ENCODE measurements at places on chromosomes 5 and 9.

DNA sequence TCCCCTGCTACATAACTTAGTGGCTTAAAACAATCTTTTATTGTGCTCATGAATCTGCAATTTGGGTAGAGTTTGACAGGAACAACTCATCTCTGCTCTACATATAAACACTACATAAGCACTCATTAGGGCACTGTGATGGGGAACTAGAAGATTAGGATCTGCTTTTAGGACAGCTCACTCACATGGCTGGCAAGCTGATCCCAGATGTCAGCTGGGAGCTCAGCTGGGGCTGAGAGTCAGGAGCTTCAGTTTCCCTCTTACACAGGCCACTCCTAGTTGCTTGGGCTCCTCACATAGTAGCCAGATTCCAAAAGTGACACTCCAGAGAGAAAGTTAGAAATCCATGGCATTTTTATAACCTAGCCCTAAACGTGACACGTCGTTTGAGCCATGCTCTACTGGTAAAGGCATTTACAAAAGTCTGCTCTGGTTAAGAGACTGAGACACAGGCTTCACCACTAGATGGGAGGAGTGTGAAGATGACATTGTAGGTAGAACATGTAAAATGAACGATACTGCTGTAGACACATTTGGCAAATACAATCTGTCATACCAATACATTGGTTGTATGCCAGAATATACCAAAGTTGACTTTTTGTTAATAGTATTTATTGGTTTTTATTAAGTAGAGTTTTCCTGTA is 23.6 kb downstream of the SCAI start:
- no peak for DNase-seq

DNA sequence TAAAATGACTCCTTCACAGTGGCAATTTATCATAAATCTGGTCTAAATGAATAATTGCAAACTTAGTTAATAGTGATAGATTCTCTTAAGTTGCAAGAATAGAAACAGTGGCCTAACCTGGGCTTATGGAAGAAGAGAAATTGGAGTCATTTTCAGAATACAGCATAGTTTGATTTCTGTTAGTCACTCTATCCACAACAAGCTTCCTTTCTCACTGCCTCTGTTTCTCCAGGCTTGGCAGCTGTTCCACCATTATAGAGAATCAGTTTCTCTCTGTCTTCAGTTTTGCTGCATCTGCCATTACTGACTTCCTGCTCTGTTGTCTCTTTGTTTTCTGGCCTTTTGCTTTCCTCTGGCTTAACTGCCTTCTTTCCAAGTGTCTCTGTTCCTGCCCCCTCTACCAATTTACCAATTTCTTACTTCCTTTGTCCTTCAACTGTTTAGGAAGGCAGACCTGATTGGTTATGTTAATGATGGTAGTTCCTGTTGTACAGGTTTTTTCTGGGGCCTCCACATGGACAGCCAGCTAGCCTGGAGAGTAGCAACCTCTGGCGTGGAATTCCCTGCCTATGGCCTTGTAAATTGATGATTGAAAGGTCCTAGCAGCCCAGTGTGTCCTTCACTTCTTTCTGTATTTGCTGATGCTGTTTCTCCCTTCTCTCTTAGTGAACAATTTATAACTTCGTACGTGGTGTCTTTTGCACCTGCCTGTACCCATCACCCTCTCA is 75.9 kb upstream of the RASGRF2 start:
- no peak for DNase-seq

DNA sequence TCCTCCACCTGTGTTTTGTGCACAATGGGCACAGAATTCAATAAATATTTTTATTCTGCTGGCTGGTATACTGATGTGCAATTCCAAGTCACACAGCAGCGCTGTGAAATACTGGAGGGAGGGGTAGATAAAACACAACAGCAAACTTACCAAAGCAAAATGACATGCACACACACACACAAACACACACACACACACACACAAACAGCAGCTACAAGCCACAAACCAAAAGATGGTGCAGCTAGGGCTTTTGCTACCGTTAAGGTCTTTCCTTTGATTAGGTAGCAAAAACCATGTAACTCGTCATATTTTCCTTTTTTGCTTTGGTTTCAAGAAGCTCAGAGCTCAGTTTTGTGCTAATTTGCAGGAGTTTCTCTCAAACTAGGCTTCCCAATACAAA is 1.8 kb upstream of the TBCA start:
- DNase-seq = no peak

DNA sequence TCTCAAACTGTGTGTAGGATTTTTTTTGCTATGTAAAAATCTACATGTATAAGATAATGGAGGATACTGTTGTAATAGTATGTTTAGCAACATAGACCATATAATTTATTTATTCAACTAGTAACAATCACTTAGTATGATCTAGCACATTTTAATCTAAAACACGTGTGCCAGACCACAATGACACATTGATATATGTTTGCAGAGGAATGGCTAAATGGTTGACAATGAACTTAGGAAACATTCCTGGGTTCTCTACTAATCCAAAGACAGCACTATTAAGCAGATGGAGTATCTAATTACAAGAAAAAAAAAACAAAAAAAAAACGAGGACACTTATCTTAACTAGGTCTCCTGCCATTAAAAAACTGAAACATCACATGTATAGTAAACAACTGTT is 261.7 kb upstream of the PAPPA start:
- DNase-seq = no peak

GRCh38 chr9:124429530-124429867 is 14.3 kb upstream of the PSMB7 start:
- no peak for DNase-seq

- DNase-seq = peak; percentile 2
These were observed 9.9 kb downstream of the DOLK start for GRCh38 chr9:128937310-128938165.

DNA sequence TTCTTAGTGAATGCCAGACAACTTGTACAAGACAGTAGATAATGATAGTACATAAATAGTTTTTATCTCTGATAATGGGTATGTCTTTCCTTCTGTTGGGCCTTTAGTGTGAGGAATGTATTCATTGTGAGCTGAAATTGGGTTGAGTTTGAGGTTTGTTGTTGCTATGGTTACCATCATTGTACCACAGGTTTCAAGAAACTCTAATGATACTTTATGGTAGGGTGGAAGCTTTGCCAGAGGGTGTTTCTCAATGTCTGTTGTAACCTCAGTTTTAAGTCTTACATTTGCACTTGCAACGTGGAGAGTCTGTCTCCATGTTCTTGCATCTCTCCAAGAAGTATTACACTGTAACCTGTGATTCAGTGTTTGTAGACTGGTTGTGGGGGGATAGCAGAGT is 1550.1 kb downstream of the MAT2B start:
- DNase-seq = no peak

DNA sequence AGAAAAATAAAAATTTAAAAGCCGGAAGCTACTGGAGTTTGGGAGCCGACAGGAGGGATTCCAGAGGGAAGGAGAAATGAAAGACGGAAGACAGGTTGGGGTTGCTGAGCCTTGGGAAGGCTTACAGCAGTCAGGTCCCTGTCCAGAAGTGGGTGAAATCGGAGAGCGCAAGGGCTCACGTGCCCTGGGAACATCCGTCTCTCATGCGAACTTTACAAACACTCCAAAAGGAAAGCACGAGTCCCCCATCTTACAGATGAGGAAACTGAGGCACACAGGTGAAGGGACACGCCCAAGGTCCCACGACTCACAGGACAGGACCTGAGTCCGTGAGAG is 347 bp upstream of the OLFML2A start:
- DNase-seq = no peak

GRCh38 chr5:154780128-154780527 is 25.0 kb downstream of the LARP1 start:
- no peak for DNase-seq

GRCh38 chr9:97697837-97698236 is 697 bp upstream of the XPA start:
- DNase-seq = no peak

DNA sequence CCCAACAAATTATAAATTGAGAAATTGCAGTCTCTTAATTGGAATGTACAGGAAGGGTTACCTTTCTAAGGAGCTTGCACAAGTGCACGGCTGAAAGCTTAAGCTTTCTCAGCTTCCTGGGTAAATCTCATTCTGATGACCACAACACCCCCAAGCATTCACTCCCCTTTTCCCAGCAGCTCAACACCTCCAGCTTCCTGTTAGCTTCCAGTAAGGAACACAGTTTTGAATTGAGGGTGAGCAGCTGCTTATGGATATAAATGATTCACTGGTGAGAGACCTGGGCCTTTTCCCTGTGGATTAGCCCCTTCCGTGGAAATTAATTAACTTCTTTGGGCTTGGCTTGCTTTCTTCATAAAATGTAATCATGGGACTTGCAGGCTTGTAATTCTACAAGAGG is 101.2 kb downstream of the SLC28A3 start:
- DNase-seq = no peak

- DNase-seq = no peak
These were observed 5.1 kb upstream of the CCDC192 start for GRCh38 chr5:127697894-127698600.

DNA sequence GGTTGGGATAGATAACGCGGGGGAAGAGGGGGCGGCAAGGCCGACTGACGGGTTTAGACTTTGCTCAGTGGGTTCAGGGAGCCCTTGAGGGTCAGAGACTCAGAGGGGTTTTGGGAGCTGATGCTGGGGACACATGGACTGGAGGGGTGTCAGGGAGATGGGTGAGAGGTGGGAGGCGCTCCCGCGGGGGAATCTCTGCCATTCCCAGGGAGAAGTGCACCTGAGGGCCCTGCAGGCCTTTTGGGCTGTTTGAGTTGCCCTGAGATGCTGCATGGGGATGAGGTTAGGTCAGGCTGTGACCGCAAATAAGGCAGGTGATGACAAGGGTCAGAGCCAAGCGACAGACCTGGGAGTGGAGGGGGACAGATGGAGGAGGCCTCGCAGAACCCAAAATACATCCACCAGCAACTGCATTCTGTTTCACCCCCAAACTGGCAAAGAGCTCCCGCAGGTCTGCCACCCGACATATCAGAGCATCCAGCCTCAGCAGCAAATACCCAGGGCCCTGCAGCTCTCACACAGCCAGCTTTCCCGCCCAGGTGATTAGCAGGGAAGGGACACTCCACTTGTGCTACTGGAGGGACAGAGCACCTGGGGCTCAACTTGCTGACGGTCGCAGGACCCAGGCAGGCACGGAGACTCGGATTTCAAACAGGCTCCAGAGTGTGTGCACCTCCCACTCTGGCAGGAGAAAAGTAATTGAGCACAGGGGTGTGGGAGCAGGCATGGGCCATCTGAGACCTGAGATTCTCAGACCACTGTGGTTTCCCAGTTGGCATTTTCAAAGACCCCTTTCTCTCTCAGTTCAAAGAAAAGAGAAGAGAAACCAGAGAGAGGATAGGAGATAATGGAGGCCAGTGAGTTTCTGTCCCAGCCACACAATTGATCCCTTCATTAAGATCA is 26.4 kb downstream of the TMOD1 start:
- DNase-seq = no peak

DNA sequence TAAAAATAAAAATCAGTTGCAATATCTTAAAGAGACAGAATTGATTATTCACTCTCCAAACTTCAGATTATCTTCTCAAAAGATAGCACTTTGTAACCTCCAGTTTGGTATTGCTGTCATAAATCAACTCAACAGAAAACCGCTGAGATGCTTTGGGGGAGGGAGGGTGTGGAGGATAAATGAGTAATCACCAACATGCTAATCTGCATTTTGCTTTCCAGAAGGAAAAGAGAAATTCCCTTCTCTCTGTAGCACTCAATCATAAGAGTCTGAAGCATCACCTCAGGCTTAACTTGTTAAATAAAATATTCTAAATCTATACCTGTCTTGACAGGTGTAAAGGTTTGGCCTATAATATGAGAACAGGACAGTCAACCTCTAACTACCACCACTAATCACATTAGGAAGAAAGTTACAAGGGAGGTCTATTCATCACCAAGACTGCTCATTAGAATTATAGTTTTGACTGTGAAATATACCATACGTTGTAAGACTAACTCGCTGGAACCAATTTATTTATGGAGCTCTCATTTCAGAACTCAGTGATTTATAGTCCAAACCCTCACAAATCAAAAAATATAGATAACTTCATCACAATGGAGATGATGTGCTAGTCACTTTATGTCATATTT is 89.0 kb downstream of the PIK3R1 start:
- DNase-seq = peak; percentile 58

- no peak for DNase-seq
These were observed 242.2 kb downstream of the PJA2 start for GRCh38 chr5:109167586-109167985.

DNA sequence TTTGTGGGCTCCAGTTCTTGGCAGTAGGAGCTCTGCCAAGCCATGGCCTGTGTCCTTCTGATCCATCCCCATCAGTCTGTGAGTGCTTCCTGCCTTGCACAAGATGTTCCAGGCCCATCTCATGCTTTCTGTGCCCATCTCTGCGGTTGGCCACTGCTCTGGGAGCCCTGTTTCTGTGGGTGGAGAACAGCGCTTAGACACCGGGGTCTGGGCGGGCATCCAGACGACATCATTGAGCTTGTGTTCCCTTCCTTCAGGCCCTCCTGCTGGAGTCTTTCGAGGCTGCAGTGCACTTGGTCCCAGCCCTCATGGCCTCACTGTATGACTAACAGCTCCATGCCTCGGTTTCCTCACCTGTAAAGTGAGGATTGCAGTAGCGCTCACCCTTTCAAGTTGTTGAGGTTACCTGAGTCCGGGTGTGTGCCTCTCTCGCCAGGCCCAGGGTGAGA is 14.9 kb upstream of the CARD19 start:
- DNase-seq = no peak

DNA sequence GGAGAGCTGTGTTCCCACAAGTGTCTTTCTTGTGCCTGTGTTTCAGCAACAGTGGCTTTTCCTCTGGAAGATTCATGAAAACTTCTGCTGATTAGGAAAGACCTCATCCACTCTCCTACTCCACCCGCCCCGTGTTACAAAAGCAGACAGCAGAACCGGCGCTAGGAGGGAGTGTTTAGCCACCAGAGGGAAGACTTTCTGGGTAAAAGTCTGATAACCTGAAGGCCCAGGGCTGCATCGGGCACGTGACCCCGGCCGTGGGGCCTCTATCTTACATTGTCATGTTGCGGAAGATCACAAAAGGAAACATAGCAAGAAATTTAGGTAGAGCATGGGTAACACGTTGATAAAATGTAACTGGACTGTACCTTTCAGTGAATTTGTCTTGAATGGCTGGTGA is 32.0 kb upstream of the DMRT2 start:
- no peak for DNase-seq

DNA sequence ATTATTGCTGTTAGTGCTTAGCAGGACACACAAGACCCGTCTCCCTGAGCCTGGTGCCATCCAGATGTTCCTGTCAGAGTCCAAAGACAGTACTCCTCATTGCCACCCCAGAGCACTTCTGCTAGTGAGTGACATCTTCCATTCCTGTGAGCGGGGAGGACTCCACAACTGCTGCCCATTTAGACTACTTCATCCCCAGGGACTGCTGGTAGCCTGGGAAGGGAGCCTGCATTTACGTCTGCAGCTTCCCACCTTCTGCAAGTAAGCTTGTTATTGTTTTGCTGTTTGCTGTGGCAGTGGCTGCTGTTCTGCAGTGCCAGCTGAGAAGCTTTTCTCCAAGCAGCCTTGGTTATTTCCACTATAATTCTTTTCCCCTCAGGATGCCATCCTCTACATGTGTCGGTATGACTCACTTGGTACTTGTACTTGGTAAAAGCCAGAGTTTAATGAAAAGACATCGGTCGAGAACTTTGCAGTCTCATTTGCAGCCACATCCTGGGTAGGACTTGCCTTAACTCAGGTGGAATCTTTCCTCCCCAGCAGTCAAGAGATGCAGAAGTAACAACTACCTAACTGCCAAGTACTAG is 10.6 kb upstream of the MAP1B start:
- DNase-seq = no peak

Measured in hematopoietic multipotent progenitor cell treated with erythropoietin and hydrocortisone succinate and interleukin-3 and kit ligand, for 17 days (in vitro differentiated cells).